Calu3 (cell line): ENCODE measurements at places on chromosomes 11 and 22.
A peak's percentile ranks its signal among the peaks of the same experiment; 100 is the strongest.

DNA sequence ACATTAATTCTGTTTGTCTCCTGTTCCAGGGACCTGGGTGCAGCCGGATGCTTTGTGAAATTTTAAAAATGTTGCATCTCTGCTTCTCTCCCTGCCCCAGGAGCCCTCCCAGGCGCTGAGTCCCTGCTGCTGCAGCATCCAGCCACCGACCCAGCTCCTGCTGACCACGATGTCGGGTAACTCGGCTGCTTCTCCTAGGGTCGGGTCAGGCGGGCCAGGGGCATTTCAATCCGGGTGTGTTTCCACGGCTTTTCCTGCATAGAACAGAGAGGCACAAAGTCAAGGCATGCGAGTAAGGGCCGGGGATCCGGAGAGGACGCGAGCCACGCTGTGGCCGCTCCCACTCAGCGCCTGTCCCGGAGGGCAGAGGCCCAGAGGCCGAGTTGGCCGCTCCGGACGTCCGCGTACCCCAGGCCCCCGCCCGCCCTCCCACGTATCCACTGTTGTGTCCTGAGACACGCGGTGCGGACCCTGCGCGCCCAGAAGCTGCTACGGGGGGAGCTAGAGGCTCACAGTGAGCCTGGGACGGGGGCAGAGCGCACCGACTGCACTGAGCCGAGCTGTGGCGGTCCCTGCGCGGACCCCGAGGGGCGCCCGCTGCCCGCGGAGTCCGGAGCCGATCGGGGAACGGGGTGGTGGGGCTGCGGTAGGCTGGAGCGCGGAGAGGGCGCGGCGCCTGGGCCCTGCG, at the start of gene POU2AF3:
TSS of gene POU2AF3 (plus strand) at position 134 of the 688 bp plus-strand sequence. CDS start at position 170, 36 bp downstream.
- no peak for DNase-seq

DNA sequence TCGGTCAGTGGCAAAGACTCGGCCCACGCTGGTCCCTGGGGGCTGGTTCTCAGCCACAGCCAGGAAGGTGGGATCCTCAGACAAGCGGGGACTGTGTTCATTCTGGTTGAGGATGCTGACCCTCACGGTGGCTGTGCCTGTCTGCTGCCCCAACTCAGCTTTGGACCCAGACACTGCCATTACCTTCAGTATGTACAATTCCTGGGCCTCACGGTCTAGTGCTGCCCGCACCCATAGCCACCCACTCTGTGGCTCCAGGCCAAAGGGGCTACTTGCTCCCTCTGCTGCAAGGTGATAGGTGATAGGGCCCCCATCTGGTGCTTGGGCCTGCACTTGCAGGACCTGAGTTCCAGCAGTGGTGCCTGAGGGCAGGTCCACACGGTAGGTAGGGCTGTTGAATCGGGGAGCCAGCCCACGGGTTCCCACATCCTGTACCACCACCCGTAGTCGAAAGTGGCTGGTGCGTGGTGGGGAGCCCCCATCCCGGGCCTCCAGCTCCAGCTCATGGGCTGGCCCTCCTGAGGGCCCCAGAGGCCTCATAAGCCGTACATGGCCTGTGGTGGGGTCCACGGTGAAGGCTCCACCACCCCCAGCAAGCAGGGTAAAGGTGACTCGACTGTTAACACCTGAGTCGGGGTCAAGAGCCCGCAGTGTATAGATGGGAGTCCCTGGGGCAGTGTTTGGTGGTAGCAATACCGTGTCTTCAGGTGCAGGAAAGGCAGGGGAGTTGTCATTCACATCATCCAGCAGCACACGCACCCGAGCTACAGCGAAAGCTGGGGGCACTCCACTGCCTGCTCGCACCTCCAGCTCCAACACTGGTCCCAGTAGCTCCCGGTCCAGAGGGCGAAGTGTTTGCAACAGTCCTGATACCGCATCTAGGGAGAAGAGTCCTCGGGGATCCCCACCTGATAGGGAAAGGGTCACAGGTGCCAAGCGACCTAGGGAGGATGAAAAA, 13.2 kb upstream of the TPP1 start:
- no peak for DNase-seq

GRCh38 chr11:62933285-62933684, 12.1 kb upstream of the CHRM1 start:
- DNase-seq: no peak

GRCh38 chr11:36066891-36067290, 123.0 kb downstream of the LDLRAD3 start:
- DNase-seq: no peak

DNA sequence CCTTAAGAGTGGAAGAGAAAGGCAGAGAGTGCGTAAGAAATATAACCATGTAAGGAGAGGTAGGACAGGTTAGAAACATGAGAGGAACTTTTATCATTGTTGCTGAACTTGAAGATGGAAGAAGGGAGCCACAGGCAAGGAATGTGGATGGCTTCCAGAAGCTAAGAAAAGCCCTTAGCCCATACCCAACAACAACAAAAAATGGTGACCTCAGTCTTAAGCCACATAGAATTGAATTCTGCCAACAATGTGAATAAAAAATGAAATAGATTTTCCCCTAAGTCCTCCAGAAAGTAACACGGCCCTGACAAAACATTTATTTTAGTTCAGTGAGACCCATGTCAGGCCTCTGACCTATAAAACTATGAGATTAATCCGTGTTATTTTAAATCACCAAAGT, 767.3 kb downstream of the FAM181B start:
- DNase-seq: no peak

DNA sequence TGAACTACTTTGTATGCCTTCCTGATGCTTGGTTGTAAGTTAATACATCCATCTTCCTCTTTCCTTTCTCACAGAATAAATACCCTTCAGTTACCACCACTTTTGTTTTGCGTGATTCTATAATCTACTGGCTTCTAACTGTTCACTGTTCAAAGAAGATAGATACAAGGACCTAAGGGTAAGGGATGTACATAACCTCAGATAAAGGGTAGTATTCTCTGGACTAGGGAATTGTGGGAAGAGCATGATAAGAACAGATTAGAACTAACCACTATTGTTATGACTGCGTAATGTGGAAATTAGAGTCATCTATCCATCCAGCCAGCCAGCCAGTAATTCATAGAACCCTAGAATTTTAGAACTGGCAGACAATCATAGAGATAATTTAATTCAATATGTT, 36.4 kb downstream of the MAP6 start:
- DNase-seq: no peak

DNA sequence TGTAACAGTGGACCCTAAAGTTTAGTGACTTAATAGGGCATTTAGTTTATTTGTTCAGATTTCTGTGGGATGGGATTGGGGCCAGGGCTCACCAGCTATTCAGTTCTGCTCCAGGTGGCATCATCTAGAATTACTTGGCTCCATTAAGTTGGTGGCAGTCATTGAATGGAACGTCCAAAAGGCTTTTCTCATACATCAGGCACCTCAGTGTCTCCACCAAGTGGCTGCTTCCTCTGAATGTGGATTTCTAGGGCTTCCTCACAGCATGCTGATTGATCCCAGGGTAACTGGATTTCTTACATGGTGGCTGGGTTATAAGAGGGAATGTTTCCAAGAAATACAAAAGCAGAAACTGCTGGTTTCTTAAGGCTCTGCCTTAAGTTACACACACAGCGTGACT, 34.7 kb downstream of the USP47 start:
- DNase-seq: peak; percentile 7

DNA sequence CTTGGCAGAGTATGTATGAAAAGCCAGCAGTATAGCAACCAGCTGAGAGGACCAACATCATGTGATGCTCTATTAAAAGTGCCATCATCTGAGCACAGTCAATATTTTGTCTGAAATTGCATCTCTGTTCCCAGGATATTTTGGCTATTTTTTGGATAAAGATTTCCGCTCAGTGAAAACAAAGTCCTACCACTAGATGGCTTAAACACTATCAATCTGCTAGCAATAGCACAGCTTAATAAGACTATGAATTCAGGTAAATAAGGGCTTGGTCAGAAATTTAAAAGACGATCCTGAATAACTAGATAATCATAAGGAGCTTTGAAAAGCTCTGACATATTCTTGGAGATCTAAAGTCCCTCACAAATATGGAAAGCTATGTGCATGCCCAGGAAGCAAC, 74.4 kb downstream of the MS4A13 start:
- no peak for DNase-seq

- DNase-seq: no peak
These were observed 76.5 kb upstream of the SYT13 start for GRCh38 chr11:45362636-45363035.

GRCh38 chr11:108636222-108636621, 28.6 kb upstream of the DDX10 start:
- DNase-seq: no peak

GRCh38 chr22:42581762-42582716, 28.3 kb downstream of the SERHL2 start:
- peak; percentile 87 for DNase-seq

DNA sequence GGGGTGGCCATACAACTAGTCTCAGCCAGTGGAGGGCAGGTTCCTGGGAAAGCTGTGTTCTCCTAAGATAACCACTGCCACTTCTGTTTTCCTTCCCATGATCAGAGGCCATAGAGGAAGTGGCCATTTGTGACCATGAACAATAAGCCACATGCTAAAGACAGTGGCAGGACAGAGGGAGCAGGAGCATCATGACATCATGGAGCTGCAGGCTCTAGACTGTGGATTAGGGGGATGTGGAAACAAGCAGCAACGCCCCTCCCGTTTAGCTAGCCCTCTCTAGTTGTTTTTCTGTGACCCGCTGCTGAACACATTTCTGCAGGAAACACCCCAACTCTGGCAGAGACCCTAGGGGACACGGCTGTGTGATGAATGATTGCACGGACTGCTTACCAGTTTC, 195.0 kb upstream of the NECTIN1 start:
- DNase-seq: no peak

GRCh38 chr11:87203907-87204602, 166.3 kb downstream of the TMEM135 start:
- DNase-seq: no peak

DNA sequence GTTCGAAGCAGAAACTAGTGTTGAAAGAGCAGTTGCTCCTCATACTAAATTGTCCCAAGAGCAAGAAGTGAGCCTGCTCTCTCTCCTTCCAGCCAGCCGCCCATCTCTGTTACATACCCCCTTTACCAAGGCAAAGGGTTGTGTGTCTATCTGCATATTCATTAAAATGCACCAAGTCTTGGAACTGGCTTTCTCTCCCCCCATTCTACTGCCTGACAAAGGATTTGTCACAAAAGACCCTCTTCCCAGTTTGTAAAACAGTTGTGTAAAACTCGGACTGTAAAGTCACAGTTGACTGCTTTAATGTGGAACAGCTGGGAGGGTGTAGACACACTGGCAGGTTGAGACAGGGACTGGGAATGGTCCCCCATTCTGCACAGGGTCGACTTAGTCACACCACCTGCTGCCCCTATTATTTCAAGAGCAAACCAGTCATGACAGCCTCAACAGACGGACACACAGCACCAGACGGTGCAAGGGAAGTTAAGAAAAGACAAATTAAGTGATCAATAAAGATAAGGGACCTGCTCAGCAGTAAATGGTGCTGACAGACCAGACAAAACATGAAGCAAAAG, 60.0 kb upstream of the HTATIP2 start:
- DNase-seq: no peak

DNA sequence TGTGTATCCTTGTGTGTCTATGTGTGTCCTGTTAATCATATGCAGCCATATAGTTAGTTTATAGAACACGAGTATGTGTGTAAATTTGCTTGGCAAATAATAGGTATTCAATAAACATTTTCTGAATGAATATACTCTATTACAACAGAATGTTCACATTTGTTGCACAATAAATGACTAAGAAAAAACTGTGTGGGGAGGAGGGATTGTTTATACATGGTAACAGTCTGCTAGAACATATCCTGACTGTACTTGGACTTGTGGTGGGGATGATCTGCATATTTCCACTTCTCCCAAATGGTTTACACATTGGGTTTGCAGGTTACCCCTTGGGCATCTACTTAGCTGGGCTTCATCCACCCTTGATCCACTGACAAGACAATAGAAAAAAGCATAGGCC, 194.6 kb downstream of the INSC start:
- DNase-seq: no peak

DNA sequence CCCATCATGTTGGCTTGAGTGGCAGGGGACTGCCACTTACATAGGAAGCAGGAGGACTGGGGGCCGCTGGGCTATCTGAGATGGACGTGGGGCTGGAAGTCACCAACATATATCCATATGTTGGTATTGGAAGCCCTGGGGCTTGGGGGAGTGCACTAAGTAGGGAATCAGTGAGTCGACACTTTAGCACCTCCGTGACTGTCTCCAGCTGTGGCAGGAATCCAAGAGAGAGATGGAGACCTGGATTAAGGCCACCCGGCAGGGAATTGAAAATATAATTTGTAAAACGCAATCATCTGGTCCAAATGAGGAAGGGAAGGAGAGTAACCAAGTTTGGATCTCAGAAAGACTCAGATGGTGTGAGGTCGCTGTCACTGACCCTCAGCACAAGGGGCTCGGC, 68.4 kb downstream of the ELFN2 start:
- DNase-seq: no peak

DNA sequence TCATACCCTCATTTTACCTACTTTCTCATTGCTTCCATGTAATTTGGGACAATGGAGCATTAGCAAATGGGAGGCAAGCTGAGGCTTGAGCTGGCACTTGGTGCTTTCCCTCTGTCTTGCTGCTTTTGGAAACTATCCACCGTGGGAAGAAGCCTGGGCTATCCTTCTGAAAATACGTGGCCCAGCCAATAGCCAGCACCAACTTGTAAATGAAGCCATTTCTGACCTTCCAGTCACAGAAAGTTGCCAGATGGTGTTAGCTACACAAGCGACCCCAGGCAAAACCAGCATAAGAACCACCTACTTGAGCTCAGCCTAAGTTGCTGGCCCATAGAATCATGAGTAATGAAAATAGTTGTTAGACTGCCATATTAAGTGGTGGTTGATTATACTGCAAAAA, 18.5 kb upstream of the SPON1 start:
- no peak for DNase-seq

DNA sequence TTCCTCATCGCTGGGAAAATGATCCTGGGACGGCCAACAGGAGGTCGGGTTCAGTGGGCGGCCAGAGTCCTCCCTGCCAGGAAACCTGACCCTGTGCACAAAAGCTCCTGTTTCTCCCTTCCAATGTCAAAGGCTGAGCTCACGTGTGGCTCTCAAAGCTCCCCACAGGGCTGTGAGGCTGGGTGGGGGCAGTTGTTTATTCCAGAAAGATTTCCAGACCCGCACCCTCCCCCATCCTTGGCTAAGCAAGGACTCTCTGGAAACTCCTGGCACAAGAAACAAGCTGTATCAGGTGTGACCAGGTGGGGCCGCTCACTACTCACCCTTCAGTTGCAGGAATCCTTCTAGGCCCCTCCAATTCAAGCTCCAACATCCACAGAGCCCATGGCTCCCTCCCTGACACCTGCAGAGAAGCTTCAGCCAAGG, 131.9 kb downstream of the SHANK2 start:
- DNase-seq: peak; percentile 62
